Heart right ventricle (tissue), 16 donors: ENCODE measurements at places on chromosomes 3 and 15. TPM values are rescaled to one million over a fixed set of nuclear protein-coding genes. Genes with fewer than 3 reads are reported as not detected.

- no peak for DNase-seq
- H3K4me1 ChIP-seq, result peaks cover 12% of the 10 kb centered on the region
- H3K4me3 ChIP-seq, result no peak overlapping the region
- H3K27ac ChIP-seq, result no peak overlapping the region
These were observed 59.2 kb downstream of the CACNA2D2 start for GRCh38 chr3:50444213-50444612.

DNA sequence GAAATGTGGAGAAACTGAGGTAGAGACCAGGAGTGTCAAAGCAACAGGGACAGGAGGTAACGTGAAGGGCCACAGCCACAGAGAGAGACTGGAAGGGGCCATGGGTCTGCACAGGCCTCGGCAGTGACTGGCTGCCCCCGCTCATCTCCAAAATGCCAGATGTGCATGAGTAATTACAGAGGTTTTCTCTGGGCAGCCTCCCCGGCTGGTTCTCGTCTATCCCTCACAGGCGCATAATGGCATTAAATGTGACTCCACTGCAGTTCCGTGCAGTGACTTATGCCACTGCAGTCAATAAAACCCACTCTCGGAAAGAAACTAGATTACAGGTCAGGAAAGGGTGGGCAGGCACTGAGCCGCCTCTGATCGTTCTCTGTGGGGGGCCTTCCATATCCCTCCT, 74.7 kb downstream of the WDR76 start:
- H3K4me1 ChIP-seq, result no peaks in the 10 kb centered on the region
- H3K27me3 ChIP-seq, result peaks cover 4% of the 10 kb centered on the region
- H3K27ac ChIP-seq, result no peak overlapping the region
- H3K4me3 ChIP-seq, result no peak overlapping the region
- no peak for DNase-seq

- H3K36me3 ChIP-seq, result peaks cover 44% of the 10 kb centered on the region
- H3K27me3 ChIP-seq, result no peaks in the 10 kb centered on the region
- no peak for DNase-seq
- peaks cover 54% of the 10 kb centered on the region for H3K4me1 ChIP-seq
- peak overlapping the region; percentile 68 for H3K27ac ChIP-seq
- H3K4me3 ChIP-seq, result no peak overlapping the region
These were observed 74.5 kb downstream of the RAB7A start for GRCh38 chr3:128800241-128801187.

DNA sequence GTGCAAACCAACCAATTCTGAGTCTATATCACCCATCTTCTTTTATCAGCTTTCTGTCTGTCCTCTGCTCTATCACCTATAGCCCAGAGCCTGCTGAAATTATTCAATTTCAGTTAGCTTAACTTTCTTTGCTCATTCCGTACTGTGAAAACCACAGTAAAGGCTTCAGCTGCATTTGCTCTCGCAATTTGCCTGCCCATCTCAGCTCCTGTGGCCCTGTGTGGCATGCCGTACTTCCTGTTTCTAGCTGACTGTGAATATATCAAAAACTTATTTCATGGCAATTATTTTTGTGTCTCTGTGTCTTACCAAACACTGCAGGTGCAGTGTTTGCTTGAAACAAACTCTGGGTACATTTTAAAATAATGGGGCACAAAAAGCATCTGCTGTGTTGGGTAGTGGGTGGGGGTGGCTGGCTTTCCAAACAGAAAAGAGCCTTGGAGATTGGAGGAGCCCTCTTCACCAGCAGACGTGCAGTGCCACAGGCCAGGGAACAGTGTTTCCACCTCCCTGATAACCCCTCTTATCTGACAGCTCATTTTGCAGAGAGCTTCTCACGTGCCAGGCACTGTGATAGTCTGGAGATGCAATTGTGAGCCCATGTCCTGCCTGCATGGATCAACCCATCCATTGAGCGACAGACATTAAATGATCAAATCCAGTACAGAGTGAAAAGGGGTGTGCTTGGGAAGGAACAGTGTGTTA, 45.2 kb downstream of the GASK1A start:
- H3K27me3 ChIP-seq, result no peaks in the 10 kb centered on the region
- H3K4me3 ChIP-seq, result no peak overlapping the region
- no peak for DNase-seq
- no peak overlapping the region for H3K27ac ChIP-seq

GRCh38 chr15:70142322-70143191, 44.8 kb upstream of the TLE3 start:
- peaks cover 12% of the 10 kb centered on the region for H3K4me1 ChIP-seq
- H3K36me3 ChIP-seq, result no peaks in the 10 kb centered on the region
- peak overlapping the region; percentile 0 for H3K27ac ChIP-seq
- no peak overlapping the region for H3K4me3 ChIP-seq
- DNase-seq, result peak; percentile 67

- H3K27me3 ChIP-seq, result no peaks in the 10 kb centered on the region
- no peak for DNase-seq
- H3K4me3 ChIP-seq, result no peak overlapping the region
- no peaks in the 10 kb centered on the region for H3K4me1 ChIP-seq
- H3K27ac ChIP-seq, result no peak overlapping the region
- no peaks in the 10 kb centered on the region for H3K36me3 ChIP-seq
These were observed 61.3 kb downstream of the DMXL2 start for GRCh38 chr15:51561271-51561670.

- H3K27ac ChIP-seq, result peak overlapping the region; percentile 97
- H3K27me3 ChIP-seq, result no peaks in the 10 kb centered on the region
- no peaks in the 10 kb centered on the region for H3K36me3 ChIP-seq
- peak overlapping the region; percentile 80 for H3K4me3 ChIP-seq
- peak; percentile 62 for DNase-seq
These were observed 587 bp downstream of the PIGX start for GRCh38 chr3:196712514-196713413.

- no peak overlapping the region for H3K4me3 ChIP-seq
- DNase-seq, result no peak
- H3K4me1 ChIP-seq, result no peaks in the 10 kb centered on the region
- no peak overlapping the region for H3K27ac ChIP-seq
These were observed 89.6 kb upstream of the ARPP21 start for GRCh38 chr3:35549690-35550089.

DNA sequence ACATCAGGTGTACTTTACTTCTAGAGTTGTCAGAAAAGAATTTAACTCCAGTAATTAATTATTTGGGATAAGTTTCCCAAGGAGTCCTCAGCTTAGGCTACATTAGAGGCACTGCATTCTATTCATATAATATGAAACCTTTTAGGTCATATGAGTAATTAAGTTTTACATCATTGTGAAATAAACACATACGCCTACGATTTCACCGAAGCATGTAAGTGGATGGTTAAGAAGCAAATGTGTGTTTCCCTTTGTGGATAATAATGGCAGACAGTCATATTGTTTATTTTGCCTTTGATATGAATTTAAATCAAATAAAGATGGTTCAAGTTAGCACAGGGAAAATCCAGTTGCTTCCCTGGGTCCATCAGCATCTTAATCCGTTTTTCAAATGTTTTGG, 535.9 kb upstream of the ATP11B start:
- H3K27ac ChIP-seq, result no peak overlapping the region
- no peaks in the 10 kb centered on the region for H3K4me1 ChIP-seq
- peaks cover 45% of the 10 kb centered on the region for H3K27me3 ChIP-seq
- H3K36me3 ChIP-seq, result no peaks in the 10 kb centered on the region
- DNase-seq, result no peak
- no peak overlapping the region for H3K4me3 ChIP-seq

- H3K4me3 ChIP-seq, result no peak overlapping the region
- H3K27me3 ChIP-seq, result peaks cover 12% of the 10 kb centered on the region
- DNase-seq, result no peak
- H3K27ac ChIP-seq, result no peak overlapping the region
These were observed 35.6 kb upstream of the CCK start for GRCh38 chr3:42301446-42302175.

DNA sequence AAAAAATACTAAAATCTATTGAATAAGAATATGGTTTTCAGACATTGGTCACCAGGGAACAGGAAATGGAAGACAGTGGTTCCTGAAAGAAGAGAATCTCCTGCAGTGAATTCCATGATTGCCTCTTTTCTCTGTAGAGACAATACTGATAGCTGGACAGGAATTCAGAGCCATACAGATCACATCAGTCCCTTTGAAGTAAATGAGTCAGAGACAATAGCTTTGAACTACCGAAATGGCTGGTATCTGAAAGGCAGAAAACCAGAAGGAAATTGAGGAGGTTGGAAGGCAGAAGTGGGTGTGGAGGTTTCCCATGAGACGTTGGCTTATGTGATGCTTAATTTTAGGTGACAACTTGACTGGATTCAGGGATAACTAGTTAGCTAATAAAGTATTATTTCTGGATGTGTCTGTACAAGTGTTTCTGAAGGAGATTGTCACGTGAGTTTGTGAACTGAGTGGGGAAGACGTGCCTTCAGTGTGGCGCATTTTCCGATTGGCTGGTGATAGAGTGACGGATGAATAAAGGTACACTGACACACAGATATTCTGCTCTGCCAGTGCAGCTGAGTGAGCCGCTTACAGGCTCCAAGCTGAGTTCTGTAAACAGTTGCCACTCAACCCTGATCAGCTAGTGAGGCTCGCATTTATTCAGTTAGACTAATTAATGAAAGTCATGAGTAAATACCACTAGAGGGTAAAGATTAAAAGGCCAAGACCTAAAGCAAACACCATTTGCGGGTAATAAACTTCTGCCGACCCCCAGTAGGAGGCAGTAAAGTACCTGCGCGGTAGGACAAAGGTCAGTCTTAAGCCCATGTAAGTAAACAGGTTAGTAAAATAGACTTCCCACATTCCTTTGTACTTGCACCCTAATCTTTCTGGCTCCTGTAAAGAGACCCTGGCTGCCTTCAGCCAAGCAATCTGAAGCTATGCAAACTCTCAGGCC, 1298.6 kb downstream of the SI start:
- H3K27me3 ChIP-seq, result no peaks in the 10 kb centered on the region
- DNase-seq, result no peak
- no peak overlapping the region for H3K4me3 ChIP-seq
- H3K27ac ChIP-seq, result no peak overlapping the region
- H3K36me3 ChIP-seq, result no peaks in the 10 kb centered on the region

- H3K4me1 ChIP-seq, result no peaks in the 10 kb centered on the region
- no peak overlapping the region for H3K4me3 ChIP-seq
- H3K27me3 ChIP-seq, result no peaks in the 10 kb centered on the region
- no peak for DNase-seq
These were observed 28.7 kb downstream of the CFAP100 start for GRCh38 chr3:126423191-126424038.

DNA sequence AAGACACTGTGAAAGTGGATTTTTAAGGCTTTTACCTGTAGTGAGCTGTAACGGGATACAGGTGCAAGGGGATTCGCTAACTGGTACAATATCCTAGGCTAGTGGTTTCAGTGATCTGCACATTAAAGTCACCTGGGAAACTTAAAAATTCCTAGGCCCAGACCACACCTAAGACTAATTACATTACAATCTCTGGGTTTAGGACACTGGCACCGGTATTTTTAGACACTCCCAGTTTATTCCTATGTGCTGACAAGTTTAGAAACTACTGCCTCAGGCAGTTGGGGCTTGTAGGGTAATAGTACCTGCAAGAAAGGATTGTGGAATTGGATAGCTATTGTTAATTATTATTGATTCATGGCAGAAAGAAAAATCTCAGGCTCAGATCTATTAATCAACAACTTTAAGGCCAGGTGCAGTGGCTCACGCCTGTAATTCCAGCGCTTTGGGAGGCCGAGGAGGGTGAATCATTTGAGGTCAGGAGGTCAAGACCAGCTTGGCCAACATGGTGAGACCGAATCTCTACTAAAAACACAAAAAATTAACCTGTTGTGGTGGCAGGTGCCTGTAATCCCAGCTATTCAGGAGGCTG, 50.4 kb upstream of the CASR start:
- H3K36me3 ChIP-seq, result no peaks in the 10 kb centered on the region
- H3K4me3 ChIP-seq, result no peak overlapping the region
- DNase-seq, result no peak
- H3K27ac ChIP-seq, result no peak overlapping the region
- H3K4me1 ChIP-seq, result no peaks in the 10 kb centered on the region

- no peak for DNase-seq
- H3K4me3 ChIP-seq, result no peak overlapping the region
- H3K4me1 ChIP-seq, result peaks cover 74% of the 10 kb centered on the region
- H3K27me3 ChIP-seq, result no peaks in the 10 kb centered on the region
- no peaks in the 10 kb centered on the region for H3K36me3 ChIP-seq
- no peak overlapping the region for H3K27ac ChIP-seq
These were observed 20.7 kb downstream of the TBC1D2B start for GRCh38 chr15:78056714-78057269.

DNA sequence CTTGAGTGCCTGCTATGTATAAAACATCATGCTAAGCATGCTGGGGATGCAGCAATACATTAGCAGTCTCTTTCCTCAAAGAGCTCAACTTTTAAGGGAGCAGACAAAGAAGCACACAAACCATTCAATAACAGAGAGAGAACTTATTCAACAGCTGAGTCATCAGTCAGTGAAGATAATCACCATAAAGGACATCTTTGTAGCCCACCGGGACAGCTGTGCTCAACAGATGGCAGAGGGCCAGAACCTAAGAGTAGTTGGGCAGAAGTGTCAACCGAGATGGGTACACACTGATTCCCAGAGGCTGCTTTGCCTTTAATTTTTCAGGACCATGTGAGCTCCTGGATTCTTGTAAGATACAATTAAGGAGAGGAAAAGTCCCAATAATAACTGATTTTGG, 4.2 kb upstream of the RAB8B start:
- no peak for DNase-seq
- no peaks in the 10 kb centered on the region for H3K27me3 ChIP-seq

DNA sequence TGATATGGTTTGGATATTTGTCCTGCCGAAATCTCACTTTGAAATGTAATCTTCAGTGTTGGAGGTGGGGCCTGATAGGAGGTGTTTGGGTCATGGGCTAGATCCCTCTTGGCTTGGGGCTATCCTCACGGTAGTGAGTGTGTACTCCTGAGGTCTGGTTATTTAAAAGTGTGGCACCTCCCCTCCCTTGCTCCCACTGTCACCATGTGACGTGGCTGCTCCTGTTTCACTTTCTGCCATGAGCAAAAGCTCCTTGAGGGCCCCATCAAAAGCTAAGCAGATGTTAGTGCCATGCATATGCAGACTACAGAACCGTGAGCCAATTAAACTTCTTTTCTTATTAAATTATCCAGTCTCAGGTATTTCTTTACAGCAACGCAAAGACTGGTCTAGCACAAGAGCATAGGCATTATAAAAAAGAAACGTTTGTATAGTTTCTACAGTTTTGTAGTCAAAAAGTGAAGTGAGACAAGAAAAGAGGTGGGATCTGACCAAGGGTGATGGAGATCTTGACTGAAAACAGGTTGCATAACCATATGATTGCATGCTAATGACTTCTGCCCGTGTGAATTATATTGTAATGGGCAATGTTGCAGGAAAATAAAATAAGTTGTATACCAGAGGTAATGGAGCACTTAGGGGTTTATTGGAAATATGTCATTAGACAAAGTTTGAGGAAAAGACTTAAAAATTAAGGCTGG, 28.5 kb upstream of the CLASP2 start:
- H3K27me3 ChIP-seq, result no peaks in the 10 kb centered on the region
- no peak for DNase-seq
- no peaks in the 10 kb centered on the region for H3K36me3 ChIP-seq
- no peak overlapping the region for H3K27ac ChIP-seq
- H3K4me1 ChIP-seq, result no peaks in the 10 kb centered on the region
- H3K4me3 ChIP-seq, result no peak overlapping the region

GRCh38 chr3:110774496-110775265, 296.9 kb upstream of the NECTIN3 start:
- no peaks in the 10 kb centered on the region for H3K36me3 ChIP-seq
- no peak overlapping the region for H3K4me3 ChIP-seq
- no peak overlapping the region for H3K27ac ChIP-seq
- DNase-seq, result no peak

The CILP gene
- 12.3 TPM for total RNA-seq

The PRICKLE2 gene
- total RNA-seq, result 8.3 TPM

The SAMMSON gene
- not detected for total RNA-seq

The PRR23B gene
- not detected for total RNA-seq

The PLOD2 gene
- total RNA-seq, result 12.5 TPM

The SKOR1 gene
- 0.18 TPM for total RNA-seq

The FBXW12 gene
- 0.28 TPM for total RNA-seq

The MEIS2 gene
- total RNA-seq, result 57.5 TPM

The SIN3A gene
- total RNA-seq, result 32.5 TPM

The GASK1A gene
- 0.31 TPM for total RNA-seq

The NLGN1 gene
- 7.1 TPM for total RNA-seq

The MYL3 gene
- total RNA-seq, result 7,229 TPM
